Progenitor cell of endocrine pancreas (in vitro differentiated cells): ENCODE measurements at places on chromosomes 2 and 18.

DNA sequence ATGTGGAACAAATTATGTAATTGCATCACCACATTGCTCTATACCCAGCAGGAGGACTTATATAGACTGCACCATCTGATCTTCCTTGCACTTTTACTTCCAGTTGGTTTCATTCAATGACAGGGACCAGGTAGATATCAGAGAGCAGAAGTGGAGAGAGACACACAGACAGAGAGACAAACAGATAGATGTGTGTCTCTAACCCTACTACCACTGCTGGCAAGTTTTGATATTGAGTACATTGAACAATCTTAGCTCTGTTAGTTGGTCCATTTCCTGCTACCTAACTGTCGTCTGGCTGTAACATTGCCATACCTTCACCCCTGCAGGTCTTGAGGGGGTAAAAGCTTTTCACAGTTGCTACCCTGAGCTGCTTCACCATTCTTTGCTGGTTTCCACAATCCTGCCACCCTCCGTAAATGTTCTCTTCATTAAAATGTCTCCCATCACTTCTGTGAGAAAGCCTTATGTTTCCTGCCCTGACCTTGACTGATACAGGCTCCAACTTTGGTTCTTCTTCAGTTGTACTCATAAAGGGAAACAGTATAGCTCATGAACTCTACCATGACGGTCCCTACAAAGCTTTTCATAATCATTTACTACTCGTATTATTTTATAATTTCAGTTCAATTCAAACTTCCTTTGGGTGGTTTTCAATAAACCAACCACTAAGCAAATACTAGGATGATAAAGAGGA, 62.3 kb upstream of the ITGA4 start:
- no peak for DNase-seq

DNA sequence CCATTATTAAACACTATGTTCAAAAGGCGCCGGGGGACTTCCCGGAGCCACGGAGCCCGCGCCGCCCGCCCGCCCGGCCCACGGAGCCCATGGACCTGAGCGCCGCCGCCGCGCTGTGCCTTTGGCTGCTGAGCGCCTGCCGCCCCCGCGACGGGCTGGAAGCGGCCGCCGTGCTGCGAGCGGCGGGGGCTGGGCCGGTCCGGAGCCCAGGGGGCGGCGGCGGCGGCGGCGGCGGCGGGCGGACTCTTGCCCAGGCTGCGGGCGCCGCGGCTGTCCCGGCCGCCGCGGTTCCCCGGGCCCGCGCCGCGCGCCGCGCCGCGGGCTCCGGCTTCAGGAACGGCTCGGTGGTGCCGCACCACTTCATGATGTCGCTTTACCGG, 197 bp downstream of the GDF7 start:
- DNase-seq: no peak

GRCh38 chr2:130378898-130379214, 23.0 kb downstream of the PTPN18 start:
- no peak for DNase-seq

- DNase-seq: no peak
These were observed 79.9 kb downstream of the ANKRD12 start for GRCh38 chr18:9216459-9216858.

DNA sequence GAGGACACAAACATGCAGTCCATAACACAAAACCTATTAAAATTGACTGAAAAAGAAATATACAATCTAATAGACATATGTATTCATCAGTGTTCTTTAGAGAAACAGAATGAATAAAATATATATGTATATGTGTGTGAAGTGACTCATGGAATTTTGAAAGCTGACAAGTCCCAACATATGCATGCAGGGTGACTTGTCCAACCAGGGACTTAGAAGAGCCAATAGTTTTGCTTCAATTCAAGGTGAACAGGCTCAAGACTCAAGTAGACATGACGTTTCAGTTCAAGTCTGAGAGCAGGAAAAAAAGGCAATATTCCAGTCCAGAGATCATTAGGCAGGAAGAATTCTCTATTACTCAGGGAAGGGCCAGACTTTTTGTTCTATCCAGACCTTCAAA, 271.2 kb upstream of the SETBP1 start:
- DNase-seq: no peak

DNA sequence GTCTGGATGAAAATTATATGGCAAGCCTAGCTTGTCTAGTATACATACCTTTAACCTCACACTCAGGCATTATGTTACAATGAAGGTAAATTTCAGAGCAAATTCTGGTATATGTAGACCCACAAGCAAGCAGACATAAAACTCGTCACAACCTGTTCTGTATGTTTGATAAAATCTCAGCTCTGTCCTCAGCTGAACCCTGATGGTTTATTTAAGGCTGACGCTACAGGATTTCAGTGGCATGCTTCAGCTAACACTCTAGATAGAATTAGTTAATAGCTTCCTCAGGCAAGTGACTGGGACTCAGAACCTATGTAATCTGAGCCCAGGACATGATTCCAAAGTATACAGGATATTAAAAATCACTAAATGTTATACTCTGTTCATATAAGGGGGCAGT, 68.2 kb upstream of the MC2R start:
- no peak for DNase-seq

GRCh38 chr18:46402396-46402795, 254.6 kb downstream of the LOXHD1 start:
- DNase-seq: no peak

DNA sequence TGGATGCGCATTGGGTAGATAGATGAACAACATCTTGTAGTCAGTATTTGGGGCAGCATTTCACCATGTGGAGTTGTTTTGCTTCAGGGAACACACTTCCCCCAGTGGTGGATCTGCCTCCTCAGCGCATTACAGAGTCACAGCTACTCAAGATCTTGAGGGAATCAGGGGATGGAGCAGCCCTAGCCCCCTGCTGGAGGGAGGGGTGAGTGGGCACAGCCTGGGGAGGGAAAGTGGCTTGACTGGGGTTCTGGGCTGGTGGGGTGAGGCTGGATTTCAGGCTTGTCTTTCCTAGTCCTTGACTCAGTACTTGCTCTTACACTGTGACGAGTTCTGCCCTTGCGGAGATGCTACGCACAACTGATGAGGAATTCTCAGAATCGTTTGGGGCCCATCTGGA, 271.0 kb upstream of the HS6ST1 start:
- DNase-seq: no peak

GRCh38 chr2:42163444-42164045, 5.6 kb upstream of the EML4 start:
- DNase-seq: no peak

- DNase-seq: no peak
These were observed 239.0 kb downstream of the CCDC178 start for GRCh38 chr18:33201509-33201926.

DNA sequence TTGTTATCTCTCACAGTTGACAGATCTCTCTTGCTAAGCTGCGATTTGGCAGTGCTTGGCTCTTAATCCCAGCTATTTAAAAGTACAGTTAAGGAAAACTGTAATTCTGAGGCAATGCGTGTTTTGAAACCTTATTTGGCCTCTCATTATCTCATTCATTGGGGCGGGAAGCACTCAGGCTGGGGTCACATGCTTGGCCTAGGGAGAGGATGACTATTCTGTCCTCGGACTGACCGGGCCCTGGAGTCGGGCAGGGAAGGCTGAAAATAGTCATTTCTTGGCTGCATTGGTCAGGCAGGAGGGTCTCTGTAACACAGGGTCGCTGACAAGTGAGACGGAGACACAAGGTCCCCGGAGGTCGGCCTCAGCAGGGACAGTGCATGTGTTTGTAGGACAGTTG, 20.2 kb upstream of the EMILIN2 start:
- no peak for DNase-seq

DNA sequence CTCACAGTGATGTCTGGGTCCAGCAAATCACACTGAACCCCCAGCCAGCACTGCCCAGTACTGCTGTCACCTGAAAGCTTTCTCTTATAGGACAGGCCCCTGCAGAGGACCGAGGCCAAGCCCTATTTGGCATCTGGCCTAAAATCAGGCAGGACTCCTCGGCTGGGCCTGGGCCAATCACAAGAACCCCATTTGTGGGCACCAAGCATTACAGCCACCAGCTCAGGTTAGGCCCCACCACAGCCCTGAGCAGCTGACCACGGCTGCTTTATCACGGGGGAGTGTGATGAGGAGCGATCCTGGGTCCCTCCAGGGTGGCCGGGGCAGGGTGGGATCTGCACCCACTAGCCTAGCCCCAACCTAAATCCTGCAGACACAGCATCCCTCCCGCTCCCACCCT, 8.2 kb downstream of the BIN1 start:
- no peak for DNase-seq

DNA sequence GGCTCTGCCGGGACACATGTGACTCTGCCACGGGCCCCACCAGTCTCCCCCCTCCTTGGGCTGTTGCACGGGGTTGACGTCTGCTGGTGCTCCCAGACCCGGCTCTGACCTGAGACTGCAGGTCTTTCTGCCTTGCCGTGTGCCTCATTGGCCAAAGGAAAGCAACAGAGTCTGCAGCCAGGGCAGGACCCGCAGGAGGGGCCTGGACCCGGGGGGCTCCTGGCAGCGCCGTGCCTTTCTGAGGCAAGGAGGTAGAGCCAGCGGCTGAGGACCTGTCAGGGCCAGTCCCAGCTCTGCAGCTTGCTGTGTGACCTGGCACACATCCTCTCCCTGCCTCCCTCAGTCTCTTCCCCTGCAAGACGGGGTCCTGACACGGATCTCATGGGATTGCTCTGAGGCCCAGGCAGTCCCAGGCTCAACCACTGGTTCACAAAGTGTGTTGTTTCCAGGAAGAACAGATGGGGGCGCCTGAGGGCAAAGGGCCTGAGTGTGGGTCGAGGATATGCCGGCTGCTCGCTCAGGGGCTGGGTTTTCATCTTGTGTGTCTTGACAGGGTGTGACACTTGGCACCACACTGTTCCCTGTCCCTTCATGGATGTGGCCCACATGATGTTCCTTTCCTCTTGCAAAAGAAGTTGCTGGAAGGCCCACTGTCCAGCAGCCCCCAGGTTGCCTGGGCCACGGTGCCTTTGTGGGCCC, 9.0 kb downstream of the CAPN10 start:
- DNase-seq: no peak

GRCh38 chr2:167342769-167343168, 454.5 kb downstream of the XIRP2 start:
- DNase-seq: no peak

- DNase-seq: no peak
These were observed 18.0 kb downstream of the NMUR1 start for GRCh38 chr2:231512222-231512621.

GRCh38 chr2:8116661-8117060, 565.2 kb upstream of the ID2 start:
- no peak for DNase-seq

- DNase-seq: no peak
These were observed 15.0 kb upstream of the POLI start for GRCh38 chr18:54254265-54254758.

DNA sequence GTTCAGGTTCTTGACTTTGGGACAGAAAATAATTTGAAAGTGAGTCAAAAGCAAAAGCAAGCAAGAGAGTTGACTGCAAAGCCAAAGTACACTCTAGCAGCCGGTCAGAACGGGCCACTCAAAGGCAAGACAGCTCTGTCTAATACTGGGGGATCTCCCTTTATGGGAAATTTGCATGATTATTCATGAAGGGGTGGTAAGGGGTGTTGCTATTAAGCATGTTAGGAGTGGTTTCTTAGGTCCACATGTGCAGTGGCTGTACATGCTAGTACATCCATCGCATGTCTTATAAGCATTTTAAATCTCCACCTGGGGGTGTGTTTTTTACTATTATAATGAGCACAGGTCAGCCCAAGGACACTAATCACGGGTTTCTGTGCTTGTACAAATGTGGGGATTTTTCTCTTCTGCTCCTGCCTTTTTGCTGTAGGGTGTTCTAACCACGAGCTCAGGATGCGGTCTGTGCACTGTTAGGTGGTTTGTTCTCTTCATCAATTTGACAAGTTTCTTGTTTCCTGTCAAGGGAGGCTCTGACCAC, 60.2 kb upstream of the SPP2 start:
- no peak for DNase-seq

DNA sequence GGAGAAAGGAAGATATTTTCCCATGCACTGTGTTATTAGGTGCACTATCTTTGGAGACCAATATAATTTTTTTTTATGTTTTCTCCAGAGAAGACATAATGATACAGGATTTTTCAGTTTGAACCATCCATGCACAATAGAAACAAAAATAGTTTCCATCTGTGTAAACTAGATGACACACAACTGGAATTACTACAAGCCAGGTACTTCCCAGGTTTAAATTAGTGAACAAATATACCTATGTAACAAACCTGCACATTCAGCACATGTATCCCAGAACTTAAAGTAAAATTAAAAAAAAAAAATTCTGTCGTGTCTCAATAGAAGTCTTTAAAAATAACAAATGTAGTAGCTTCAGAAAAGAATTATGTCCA, 1616.8 kb upstream of the ACVR2A start:
- DNase-seq: no peak

- no peak for DNase-seq
These were observed 98.0 kb downstream of the STPG4 start for GRCh38 chr2:47056868-47057686.

DNA sequence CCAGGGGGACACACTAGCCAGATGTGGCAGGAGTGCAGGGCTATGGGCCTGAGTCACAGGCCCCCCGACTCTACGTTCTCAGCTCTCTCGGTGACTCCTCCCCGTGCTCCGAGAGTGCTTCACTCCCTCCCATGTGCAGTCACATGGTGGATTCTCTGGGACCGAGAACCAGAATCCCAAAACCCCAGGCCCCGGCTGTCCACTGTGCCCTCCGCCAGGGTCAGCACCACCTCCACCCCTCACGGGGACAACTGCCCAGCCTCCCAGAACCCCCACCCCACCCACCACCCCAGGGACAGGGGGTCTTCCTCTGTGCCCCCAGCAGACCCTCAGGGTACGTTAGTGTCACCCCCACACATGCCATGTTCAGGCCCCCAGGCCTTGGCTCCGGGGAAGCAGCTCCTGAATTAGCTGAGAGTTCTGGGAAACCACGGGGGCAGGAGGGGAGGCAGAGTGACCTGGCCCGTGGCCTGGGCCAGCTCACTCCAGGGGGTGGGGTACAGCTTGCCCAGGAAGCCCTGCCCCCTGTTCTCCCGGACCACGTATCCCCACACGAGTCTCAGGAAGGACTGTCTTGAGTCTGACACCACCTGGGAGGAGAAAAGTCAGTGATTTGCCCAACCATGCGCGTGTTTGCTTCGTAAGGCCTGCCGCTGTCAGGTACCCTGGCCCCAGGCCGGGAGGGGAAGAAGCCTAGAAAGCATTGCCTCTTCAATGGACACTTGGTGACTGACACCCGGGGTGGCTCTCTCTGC, 4.4 kb downstream of the RAMP1 start:
- no peak for DNase-seq

- DNase-seq: no peak
These were observed 40.5 kb downstream of the PTPRM start for GRCh38 chr18:7607540-7608173.

- DNase-seq: no peak
These were observed 67.7 kb downstream of the ZNF407 start for GRCh38 chr18:74665346-74665745.

- DNase-seq: no peak
These were observed 17.4 kb upstream of the ANKRD53 start for GRCh38 chr2:70960833-70961647.
